Stimulated activated CD8-positive, alpha-beta memory T cell treated with anti-CD3 and anti-CD28 coated beads, Interleukin-4, amount 100 ng/mL, for 4 hours (primary cell): ENCODE measurements at places on chromosomes 5 and 9.

- no peak for DNase-seq
These were observed 70.7 kb downstream of the EPB41L4A start for GRCh38 chr5:112348387-112348786.

DNA sequence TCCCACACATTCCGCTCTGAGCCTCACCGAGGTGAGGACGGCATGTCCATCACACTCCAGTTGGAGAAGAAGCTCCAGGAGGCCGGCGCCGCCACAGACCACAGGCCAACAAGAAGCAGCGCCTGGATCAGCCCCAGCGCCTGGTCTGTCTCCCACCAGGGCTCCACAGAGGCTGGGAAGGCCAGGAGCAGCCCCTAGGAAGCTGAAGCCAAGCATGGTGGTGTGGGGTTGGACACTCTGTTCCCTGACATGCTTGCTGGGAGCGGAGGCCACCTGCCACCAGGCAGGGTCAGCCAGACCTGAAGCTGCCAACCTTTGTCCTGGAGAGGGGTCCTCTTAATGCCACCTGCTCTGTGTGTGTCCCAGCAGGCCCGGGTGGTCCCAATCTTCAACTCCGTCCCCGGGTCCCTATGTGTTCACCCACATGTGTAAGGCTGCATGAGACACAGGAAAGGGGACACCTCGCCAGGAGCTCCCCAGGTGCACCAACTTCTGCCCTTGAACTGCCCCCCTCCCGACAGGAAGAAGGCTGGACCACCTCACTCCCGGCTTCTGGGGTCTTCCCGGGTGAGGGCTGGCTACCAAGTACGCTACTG lies 140.1 kb upstream of the PPP1R26 start:
- no peak for DNase-seq

GRCh38 chr5:98929710-98930298 lies 997 bp upstream of the CHD1 start:
- DNase-seq = peak; percentile 87

DNA sequence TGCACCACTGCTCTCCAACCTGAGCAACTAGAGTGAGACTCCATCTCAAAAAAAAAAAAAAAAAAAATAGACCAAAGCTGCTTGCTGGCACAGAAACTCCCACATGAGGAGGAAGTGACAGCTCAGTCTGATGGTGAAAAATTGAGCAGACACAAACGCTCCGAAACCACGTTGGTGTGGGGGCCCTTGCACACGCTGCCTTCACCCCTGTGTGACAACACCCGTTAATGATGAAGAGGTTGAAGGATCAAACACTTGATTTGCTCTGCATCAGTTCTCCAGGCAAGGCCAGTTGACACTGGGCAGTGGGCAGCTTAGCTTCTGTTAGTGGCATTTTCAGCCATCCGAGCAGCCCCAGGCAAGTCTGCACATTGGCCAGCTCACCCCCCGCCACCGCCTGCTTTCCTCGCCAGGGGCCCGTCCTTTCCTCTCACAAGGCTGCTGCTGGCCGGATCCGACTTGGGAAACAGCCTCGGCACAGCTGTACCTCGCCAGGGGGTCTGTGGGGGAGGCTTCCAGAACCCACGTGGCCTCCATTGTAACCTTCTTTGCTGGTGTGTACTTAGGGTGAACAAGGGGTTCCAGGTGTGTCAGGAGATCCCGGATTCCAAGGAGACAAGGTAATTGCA lies 79.8 kb downstream of the COL27A1 start:
- DNase-seq = no peak

- no peak for DNase-seq
These were observed 30.8 kb upstream of the PANK3 start for GRCh38 chr5:168609806-168610482.

DNA sequence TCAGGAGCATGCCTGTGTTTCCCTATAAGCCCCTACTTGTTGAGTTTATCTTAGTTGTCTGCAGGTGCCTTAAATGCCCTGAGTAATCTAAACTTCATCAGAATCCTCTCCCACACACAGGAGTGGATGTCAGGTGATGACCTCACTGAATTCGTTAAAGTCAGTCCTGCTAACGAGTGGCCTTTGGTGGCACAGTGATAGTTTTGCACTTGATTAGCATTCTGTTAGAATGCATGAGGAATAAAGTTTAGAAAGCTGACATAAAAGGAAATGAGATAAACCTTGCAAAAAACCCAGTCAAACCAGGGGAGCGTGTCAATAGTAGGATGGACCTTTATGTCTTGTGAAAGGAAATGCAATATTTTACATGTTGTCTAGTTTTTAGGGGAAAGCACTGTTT lies 4.5 kb downstream of the TRIM32 start:
- DNase-seq = no peak

DNA sequence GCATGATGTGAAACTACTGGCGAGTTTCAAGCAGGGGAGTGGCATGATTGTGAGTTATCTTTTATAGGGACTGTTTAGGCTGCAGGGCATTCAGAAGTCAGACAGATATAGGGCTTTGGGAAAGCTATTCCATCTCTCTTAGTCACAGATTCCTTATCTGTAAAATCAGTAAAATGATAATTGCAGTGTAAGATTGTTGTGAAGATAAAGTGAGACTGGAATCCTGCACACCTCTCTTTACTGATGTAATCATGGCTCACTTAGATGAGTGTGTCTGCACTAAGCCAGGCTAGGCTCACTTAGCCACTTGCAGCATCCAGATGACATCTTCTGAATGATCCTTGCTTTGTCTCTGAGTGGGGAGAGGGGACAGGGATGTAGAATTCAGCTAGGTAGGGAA lies 81.8 kb upstream of the MAMDC2 start:
- no peak for DNase-seq

- DNase-seq = no peak
These were observed at the start of gene ENTPD8 for GRCh38 chr9:137441289-137441934. TSS of gene ENTPD8 (minus strand) at chr9:137441357. CDS start at chr9:137438285, 3,072 bp downstream.

- no peak for DNase-seq
These were observed 3.2 kb downstream of the TEK start for GRCh38 chr9:27112235-27112634.

DNA sequence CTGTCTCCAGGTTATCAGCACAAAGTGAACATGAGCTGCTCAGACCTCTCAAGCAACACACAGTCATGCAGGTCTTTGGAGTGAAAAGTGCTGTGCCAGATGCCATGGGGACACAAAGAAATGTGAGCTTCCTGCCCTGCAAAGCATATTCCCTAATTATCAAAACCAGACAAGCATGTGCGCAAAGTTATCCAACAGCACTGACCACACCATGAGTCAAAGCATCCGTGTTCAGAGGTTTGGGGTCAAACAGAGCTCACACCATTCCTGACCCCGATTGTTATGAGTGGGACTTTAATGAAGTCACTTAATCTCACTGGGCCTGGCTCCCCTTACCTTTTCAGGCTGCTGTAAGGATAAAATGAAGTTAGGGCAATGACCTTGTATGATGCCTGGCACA lies 138.5 kb downstream of the SLIT3 start:
- no peak for DNase-seq

- DNase-seq = no peak
These were observed 17.0 kb downstream of the NIPSNAP3B start for GRCh38 chr9:104780796-104781395.

GRCh38 chr5:10229306-10230048 lies 20.2 kb downstream of the ATPSCKMT start:
- no peak for DNase-seq

- no peak for DNase-seq
These were observed 15.4 kb downstream of the POC5 start for GRCh38 chr5:75701856-75702255.

GRCh38 chr5:124702525-124702924 lies 43.9 kb downstream of the ZNF608 start:
- DNase-seq = no peak

DNA sequence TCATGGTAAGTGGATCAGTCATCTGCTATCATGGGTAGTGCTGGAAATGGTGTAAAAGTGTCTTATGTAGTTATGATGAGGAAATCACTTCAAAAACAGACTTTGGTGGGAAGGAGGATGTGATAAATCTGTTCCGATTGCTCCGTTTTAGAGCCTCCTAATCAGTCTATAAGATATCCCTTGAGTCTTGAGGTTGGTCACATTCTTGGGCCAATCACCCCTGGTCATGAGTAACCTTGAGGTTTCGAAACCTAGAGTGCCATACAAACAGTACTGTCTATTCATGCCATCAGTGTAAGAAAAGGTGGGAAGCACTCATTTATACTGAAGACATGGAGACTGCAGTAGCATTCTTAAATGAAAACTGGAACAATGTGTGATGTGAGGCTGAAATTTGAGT lies 45.8 kb downstream of the LRRTM2 start:
- DNase-seq = no peak

GRCh38 chr5:25448646-25449045 lies 803.9 kb upstream of the CDH10 start:
- no peak for DNase-seq

DNA sequence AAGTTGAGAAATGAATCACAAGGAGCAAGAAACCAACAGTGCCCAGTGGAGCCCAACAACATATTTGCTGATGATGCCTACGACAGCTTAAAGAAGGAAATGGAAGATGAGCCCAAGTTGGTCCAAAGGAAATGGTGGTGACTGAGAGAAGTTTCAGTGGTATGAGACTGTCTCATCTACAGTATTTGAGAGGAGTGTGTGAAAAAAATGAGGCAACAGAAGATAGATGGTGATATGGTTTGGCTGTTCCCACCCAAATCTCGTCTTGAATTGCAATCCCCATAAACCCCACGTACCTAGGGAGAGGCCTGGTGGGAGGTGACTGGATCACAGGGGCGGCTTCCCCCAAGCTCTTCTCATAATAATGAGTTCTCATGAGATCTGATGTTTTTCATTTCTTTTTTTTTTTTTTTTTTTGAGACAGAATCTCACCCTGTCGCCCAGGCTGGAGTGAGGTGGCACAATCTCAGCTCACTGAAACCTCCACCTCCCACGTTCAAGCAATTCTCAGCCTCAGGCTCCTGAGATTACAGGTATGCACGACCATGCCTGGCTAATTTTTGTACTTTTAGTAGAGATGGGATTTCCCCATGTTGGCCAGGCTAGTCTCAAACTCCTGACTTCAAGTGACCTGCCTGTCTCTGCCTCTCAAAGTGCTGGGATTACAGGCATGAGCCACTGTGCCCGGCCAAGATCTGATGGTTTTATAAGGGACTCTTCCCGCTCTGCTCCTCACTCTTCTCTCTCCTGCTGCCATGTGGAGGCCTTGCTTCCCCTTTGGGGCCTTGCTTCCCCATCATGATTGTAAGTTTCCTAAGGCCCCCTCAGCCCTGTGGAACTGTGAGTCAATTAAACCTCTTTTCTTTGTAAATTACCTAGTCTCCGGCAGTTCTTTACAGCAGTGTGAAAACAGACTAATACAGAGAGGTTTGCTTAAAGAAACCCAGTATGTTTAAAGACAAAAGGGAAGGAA lies 30.2 kb downstream of the EFCAB9 start:
- DNase-seq = no peak

DNA sequence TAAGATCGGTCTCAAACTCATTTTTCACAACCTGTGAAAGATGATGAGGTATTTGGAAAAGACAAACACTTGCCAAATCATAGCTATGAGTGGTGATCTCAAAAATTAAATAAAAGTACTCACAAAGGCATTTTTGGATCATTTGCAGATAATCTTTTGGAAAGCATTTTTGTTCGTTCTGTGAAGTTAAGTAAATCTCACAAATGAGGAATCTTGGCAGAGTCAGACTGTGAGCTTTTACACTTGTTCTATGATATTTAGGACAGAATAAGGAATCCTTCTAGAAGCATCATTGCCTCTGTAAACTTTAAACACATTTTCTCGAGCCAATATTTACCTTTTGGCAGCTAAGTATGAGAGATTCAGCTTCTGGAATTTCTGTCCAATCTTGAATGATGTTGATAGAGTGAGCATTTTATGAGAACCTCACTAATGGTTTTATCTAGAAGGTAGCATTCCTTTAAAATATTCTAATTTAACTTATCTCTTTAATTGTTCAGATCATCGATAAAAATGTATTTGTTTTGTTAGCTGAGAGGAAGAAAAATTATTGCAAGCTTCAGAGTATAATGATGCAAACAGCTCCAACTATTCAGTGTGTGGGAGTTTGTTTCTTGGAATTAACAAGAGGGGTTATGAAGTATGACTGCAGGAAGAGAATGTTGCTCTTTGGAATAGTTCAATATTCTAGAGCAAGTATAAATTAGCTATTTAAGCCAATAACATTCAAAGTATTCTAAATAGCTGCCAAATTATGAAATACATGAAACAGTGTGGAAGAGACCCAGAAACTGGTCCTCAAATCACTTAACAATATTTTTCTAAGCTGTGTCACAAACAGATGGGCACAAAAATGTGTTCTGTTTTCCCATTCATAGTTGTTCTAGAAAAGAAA lies 48.6 kb upstream of the SLCO6A1 start:
- no peak for DNase-seq

GRCh38 chr9:135851748-135852147 lies 55.6 kb downstream of the CAMSAP1 start:
- DNase-seq = no peak

- no peak for DNase-seq
These were observed 46.8 kb upstream of the CD180 start for GRCh38 chr5:67243349-67243748.

- no peak for DNase-seq
These were observed 144.7 kb upstream of the LRRTM2 start for GRCh38 chr5:139019880-139020279.

DNA sequence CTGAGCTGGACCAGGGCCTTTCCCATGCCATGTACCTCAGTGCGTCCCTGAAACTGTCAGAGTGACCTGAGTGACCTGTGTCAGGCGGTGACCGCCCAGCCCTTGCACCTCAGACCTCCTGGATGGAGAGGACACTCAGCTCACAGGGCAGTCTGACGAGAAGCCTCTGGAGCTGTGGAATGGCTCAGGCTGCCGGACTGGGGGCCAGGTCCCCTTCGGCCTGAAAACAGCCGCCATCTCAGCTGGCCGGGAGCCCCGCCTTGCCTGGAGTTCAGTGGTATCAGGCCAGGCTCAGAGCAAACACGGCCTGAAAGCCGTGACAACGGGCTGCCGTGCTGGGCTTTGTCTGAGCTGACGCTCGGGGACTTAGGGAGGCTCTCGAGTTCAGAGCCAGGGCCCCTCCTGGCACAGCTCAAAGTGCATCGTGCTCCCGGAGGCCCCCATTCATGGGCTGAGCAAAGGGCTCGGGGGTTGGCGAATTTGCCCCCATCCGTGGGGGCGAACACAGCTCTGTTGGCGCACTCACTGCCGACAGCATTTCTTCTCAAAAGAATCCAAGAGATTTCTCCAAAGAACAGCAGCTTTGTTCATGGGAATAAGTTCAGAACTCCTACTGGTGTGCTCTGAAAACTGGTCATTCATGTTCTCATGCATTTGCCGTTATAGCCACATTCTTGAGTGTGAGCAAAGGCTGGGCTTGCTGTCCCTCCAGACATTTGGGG lies 8.4 kb upstream of the SLC9A3 start:
- no peak for DNase-seq

GRCh38 chr5:74837115-74837514 lies 29.1 kb downstream of the FAM169A start:
- no peak for DNase-seq
